ENCODE measurements at places on chromosomes 5 and 9.

GRCh38 chr9:8653855-8654254 is 854.3 kb upstream of the DMAC1 start:
- no peak for DNase-seq

DNA sequence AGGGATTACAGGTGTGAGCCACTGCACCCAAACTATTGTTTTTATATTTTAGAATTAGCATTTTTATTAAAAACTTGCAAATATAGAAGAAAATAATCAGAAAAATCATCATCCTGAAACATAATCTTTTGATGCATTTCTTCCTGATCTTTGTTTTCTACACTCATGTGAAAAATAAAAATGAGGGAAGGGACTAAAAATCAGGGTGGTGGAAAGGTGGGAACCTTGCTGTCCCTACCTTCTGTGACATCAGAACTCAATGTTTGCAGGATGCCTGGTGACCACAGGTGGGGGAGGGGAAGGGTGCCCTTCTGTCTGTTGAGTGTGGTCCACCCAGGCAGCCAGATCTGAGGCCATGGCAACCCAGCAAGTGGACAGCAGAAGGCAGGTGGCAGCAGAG is at the start of gene SMIM23:
SMIM23 (plus strand) TSS at position 301 of the 400 bp plus-strand sequence; CDS start at position 356, 55 bp downstream.
- no peak for DNase-seq

DNA sequence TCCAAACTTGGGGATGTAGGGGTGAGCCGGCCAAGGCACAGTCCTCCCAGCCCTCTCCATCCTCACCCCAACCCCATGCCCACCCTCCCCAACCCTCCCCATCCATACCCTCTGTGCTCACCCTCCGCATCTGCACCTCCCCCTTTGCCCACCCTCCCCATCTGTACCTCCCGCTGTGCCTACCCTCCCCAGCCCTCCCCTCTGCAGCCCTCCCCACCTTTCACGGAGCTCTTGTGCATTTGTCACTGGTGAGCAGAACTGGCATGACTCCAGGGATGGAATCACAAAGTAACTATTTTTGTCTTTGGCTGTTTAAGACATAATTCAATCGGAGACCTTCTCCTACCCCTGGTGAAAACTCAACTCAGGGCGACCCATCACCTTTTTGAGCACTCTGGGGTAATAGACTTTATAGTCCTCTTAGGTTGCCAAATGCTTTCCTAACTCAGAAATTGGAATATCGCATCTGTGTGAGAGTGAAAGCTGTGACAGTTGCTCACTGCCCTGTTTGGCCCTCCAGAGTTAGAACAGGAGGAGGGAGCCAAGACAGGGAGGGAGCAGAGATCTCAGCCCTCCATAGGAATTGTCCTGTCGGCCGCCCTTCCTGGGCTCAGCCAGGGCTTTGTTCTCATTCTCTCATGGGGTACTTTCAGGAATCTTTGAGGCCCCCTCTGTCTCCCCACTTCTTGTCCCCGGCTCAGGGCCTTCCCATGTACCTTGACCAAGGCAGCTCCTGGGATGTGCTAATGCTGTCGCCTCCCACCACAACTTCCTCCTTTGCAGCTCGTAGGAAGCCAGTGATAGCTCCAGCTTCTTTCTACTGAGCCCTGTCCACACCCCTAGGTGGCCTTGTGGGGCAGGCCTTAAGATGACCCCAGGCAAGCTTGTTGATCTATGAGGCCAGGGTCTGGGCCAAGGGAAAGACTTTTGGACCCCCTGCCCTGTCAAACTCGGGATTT is 36.2 kb downstream of the OTULIN start:
- DNase-seq: no peak

GRCh38 chr9:87657190-87657589 is 68.7 kb upstream of the CTSL start:
- DNase-seq: no peak
